ENCODE measurements at places on chromosomes 13 and 19.

DNA sequence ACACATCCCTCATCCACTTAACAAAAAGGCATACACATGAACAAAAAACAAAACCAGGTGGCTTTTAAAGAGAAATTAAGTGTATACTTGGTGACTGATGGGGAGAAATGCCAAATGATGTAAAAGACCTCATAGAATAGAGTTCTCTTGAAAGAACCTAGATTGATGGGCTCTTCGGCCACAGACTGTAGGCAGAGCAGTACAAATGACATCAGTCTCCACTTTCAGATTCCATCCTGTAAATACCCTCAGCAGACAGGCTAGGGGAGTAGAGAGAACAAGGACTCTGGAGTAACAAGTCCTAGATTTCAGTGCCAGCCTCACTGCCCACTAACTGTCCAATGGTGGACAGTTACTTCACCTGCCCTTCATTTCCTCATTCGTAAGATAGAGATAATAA, 203.8 kb downstream of the MZT1 start:
- no peak for DNase-seq

DNA sequence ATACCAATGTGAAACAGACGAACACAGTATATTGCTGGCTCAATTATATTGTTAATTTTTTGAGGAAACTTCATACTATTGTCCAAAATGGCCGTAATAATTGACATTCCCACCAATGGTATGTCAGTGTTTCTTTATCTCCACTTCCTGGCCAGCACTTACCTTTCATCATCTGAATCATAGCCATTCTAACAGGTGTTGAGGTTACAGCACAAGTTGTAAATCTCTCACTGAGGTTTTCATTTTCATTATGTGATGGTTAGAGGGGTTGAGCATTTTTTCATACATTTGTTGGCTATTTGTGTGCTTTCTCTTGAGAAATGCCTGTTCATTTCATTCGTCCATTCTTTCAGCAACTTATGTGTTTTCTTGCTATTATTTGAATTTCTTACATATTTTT, 824.0 kb downstream of the UQCRFS1 start:
- DNase-seq = no peak

DNA sequence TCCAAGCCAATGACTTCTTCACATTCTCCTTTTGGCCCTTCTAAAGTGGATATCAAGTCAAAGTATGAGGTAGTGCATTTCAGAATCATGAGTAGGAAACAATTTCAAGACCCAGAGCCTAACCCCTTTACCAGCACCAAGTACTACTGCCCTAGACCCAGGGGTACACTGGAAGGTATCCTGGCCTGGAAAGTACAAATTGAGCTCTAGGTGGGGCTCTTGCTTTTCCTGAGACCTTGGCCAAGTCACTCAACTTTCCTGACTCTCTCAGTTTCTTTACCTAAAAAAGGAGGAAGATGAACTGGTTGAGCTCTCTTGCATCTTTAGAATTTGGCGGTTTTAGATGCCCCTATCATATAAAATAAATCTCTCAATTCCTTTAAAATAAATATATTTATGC, 204.7 kb downstream of the FGF14 start:
- no peak for DNase-seq

DNA sequence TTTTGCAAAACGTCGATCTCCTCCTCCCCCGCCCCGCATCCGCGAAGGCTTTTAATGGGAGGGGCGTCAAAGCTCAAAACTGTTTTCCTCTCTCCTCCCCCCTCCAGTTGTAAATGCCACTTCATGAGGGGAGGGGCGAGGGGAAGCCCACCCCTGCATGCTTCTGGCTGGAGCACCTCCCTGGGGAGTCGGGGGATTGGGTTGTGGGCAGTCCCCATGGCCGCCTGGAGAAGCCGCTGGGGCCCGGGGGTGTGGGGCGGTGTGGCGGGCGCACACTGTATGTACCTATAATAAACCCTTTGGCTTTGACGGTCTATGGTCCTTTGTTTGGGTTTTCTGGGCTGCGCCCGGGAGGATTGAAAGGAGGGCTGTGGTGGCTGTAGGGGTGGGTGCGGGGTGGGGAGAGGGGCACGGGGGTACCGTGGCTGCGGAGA, 505 bp upstream of the SHKBP1 start:
- DNase-seq = no peak

GRCh38 chr19:13782537-13782936, 8.3 kb downstream of the C19orf53 start:
- no peak for DNase-seq

- no peak for DNase-seq
These were observed 5.6 kb upstream of the KLK13 start for GRCh38 chr19:51070334-51071094.

Measured in Kasumi-1 (cell line).